Endothelial cell of coronary artery (primary cell): ENCODE measurements at places on chromosomes 5 and 9. TPM values are rescaled to one million over a fixed set of nuclear protein-coding genes. Genes with fewer than 3 reads are reported as not detected.

BARX1 gene
- total RNA-seq = 0.09 TPM in 1 of 2 replicates, not detected in the other

MCC gene
- total RNA-seq = 52.1 and 74.6 TPM in 2 replicates

FABP6 gene
- not detected in 2 replicates for total RNA-seq

PTGES gene
- 0.09 and 0.28 TPM in 2 replicates for total RNA-seq

LRSAM1 gene
- 9.8 and 12.7 TPM in 2 replicates for total RNA-seq

GGTA1 gene
- total RNA-seq = 0.18 and 0.19 TPM in 2 replicates

ENHO gene
- 0.09 TPM in 1 of 2 replicates, not detected in the other for total RNA-seq

SLC6A7 gene
- not detected in 2 replicates for total RNA-seq

SH3GL2 gene
- total RNA-seq = 0.09 TPM in 1 of 2 replicates, not detected in the other

OTULINL gene
- total RNA-seq = under 0.01 TPM in 2 replicates

SLF1 gene
- total RNA-seq = 4.6 and 5.9 TPM in 2 replicates

ELOVL7 gene
- under 0.01 TPM in 2 replicates for total RNA-seq

HAUS6 gene
- 15.1 and 16.8 TPM in 2 replicates for total RNA-seq

TUSC1 gene
- 7.0 and 10.7 TPM in 2 replicates for total RNA-seq

DMRT3 gene
- not detected in 2 replicates for total RNA-seq

MATR3 gene
- total RNA-seq = 227 and 246 TPM in 2 replicates

P4HA2 gene
- 64.3 and 212 TPM in 2 replicates for total RNA-seq

NDUFB6 gene
- total RNA-seq = 71.3 and 75.8 TPM in 2 replicates

CCNJL gene
- 5.0 TPM in 2 replicates for total RNA-seq

APBA1 gene
- total RNA-seq = 3.7 and 4.2 TPM in 2 replicates

FAXDC2 gene
- total RNA-seq = 2.0 and 3.0 TPM in 2 replicates

ACER2 gene
- 7.9 and 14.0 TPM in 2 replicates for total RNA-seq

ZBTB43 gene
- 10.7 and 16.4 TPM in 2 replicates for total RNA-seq

ADAMTSL1 gene
- total RNA-seq = 21.6 and 25.0 TPM in 2 replicates

ZNF483 gene
- 1.3 and 1.8 TPM in 2 replicates for total RNA-seq

TLX3 gene
- not detected in 2 replicates for total RNA-seq

CDC25C gene
- total RNA-seq = 1.3 and 6.6 TPM in 2 replicates

DOK3 gene
- 1.8 and 2.5 TPM in 2 replicates for total RNA-seq

CDH6 gene
- 0.27 and 10.6 TPM in 2 replicates for total RNA-seq

PLPPR1 gene
- total RNA-seq = 0.09 and 3.8 TPM in 2 replicates

NDUFA8 gene
- total RNA-seq = 45.3 and 49.8 TPM in 2 replicates

IQGAP2 gene
- 3.4 and 6.6 TPM in 2 replicates for total RNA-seq

CTNND2 gene
- total RNA-seq = not detected in 2 replicates

NR6A1 gene
- total RNA-seq = 0.36 and 0.38 TPM in 2 replicates

ZNF300 gene
- total RNA-seq = 4.7 and 8.5 TPM in 2 replicates

MYO10 gene
- 70.2 and 94.8 TPM in 2 replicates for total RNA-seq
